A172 (cell line): ENCODE measurements at places on chromosomes 12 and 14.
A peak's percentile ranks its signal among the peaks of the same experiment; 100 is the strongest.

DNA sequence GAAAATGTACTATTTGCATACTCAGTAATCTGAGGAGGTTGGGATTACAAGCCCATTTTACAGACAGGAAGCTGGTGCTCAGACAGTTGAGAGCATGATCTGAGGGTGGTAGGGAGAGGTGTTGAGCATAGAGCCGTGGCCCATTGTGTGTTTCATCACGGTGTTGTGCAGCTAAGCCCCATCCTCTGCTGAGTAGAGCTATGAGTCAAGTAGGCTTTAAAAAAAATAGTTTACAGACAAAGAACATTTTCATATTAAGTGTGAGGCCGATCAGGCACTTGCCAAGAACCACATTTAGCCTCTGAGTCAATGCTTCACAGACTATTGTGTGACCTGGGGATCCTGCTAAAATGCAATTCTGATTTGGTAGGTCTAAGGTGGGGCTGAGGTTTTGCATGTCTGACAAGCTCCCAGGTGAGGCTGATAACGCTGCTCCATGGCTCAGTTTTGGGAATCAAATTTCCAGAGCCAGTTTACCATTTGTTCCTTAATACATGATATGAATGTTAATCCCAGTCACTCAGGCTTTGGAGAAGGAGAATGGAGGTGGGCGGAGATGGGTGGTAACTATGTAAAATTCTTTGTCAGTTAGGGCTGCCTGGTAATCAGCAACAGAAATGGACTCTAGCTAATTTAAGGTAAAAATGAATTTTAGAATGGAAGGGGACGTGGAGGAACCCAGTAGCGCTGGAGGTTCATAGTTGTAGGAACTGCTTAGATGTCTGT, 22.2 kb downstream of the ZNF664 start:
- no peak for DNase-seq

- DNase-seq: no peak
Observed at GRCh38 chr12:59626382-59626781, 30.6 kb downstream of the SLC16A7 start.

GRCh38 chr14:100534528-100535286, 52.5 kb downstream of the BEGAIN start:
- DNase-seq: no peak

- no peak for DNase-seq
Observed at GRCh38 chr12:76080017-76080728, 4.3 kb downstream of the NAP1L1 start.

DNA sequence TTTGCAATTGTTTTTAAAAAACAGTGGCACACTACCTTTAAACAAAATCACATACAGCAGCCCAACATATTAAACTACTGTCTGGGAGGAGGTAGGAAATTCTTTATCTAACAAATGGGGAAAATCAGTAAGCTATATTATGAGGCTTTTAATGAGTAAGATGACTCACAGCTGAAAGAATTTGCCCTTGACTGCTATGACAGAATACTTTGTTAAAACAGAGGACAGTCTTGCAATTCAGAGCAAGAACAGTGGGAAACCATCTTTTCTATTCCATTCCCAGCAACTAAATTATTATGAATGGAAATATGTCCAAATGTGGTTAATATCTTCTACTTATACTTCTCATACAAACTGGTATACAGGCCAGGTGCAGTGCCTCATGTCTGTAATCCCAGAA, 49.2 kb upstream of the SGPP1 start:
- DNase-seq: peak; percentile 69
